Stimulated activated CD8-positive, alpha-beta memory T cell treated with anti-CD3 and anti-CD28 coated beads, Interleukin-12 subunit alpha, Interleukin-12 subunit beta, amount 100 ng/mL, for 1 hour (primary cell): ENCODE measurements at places on chromosomes 3 and 15.

DNA sequence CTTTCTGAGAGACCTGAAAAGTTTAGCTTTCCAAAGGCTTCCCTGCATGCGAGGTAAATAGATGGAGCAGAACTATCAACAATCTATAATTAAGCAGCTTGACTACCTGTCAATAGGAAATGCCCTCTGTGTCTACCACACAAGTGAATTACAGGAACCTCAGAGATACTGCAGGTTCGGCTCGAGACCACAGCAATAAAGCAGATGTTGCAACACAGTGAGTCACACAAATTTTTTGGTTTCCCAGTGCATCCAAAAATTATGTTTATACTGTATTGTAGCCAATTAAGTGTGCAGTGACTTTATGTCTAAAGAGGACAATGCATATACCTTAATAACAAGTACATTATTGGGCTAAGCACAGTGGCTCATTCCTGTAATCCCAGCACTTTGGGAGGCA lies 252.0 kb downstream of the UBE2E2 start:
- no peak for DNase-seq

GRCh38 chr15:31236184-31237042 lies 90.2 kb upstream of the KLF13 start:
- DNase-seq: no peak

GRCh38 chr15:62483814-62484213 lies 318.7 kb upstream of the C2CD4B start:
- no peak for DNase-seq

GRCh38 chr15:37109872-37110572 lies 9.7 kb upstream of the MEIS2 start:
- DNase-seq: no peak

- DNase-seq: no peak
Observed at GRCh38 chr15:74233373-74233772, 2.8 kb upstream of the CCDC33 start.

- DNase-seq: no peak
Observed at GRCh38 chr3:145865399-145866018, 295.5 kb downstream of the PLOD2 start.

DNA sequence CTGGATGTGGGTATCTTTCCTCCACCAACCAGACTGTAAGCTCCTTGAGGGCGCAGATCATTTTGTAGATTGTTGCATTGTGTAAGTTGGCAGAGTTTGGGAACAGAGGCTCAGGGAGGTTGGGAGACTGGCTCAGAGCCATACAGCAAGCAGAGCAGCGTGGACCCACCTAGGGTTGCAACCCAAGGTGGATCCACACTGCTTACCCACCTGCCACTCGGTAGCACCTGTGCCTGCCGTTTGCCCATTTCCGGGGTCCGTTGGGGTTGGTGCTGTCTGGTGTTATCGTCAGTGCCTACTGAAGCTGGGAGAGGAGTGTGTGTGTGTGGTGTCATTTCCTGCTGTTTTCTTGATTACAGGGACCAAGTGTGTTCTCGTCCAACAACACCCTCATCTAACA lies 19.0 kb downstream of the SMAD6 start:
- no peak for DNase-seq

DNA sequence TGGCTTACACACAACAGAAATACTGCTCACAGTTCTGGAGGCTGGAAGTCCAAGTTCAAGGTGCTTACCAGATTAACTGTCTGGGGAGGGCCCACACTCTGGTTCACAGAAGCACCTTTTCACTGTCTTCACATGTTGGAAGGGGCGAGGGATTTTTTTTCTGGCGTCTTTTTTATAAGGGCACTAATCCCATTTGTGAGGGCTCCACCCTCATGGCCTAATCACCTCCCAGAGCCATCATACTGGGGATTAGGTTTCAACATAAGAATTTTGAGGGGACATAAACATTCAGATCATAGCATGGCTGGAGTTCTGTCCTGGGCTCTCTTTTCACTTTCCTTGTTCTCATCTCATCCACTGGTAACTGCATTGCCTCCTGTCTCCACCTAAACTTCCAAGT lies 63.5 kb downstream of the IGF1R start:
- no peak for DNase-seq

GRCh38 chr15:99142562-99142961 lies 37.7 kb downstream of the SYNM start:
- no peak for DNase-seq

DNA sequence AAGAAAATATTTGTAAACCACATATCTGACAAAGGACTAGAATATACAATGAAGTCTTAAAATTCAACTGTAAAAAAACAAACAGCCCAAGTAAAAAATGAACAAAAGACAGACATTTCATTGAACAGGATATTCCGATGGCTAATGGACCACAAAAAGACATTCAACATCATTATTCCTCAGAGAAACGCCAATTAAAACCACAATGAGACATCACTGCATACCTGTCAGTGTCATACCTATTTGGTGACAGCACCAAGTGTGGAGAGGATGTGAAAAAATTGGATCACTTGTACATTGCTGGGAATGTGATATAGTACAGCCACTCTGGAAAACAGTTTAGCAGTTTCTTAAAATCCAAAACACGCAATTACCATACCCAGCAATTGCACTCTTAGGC lies 29.9 kb upstream of the TJP1 start:
- DNase-seq: no peak

- no peak for DNase-seq
Observed at GRCh38 chr3:112407888-112408702, 75.1 kb downstream of the CD200 start.

DNA sequence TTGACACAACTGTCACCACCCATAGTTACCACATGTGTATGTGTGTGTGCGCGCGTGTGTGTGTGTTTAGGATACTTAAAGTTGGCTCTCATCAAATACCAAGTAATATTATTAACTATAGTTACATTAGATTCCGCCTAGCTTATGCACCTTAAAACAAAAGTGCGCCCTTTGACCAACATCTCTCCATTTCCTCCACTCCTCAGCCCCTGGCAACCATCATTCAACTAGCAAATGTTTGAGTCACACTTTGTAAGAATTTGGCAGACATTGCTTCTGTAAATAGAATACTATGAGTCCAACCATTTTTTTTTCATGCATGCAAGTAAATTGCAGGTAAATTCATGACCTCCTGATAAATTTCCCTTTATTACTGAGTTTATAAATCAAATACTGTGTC lies 169.3 kb downstream of the GBE1 start:
- no peak for DNase-seq

DNA sequence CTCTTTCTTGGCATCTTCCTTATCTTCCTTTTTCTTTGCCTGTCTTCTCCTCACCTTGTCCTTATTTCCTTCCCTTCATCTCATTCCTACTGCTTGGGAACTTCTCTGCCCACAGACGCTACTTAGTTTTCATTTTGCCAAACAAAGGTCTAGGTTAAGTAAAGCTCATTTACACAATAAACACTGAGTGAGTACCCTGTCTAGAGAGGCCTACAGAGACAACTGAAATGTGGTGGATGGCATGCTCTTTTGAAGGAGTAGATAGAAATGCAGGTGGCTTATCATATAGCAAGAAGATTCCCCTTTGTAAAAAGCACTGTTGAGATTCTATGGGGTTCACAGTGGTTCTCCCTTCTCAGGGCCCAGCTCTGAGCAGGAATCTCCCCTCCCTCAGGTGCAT lies 319.0 kb downstream of the CNTN3 start:
- DNase-seq: no peak

- DNase-seq: no peak
Observed at GRCh38 chr15:90072978-90073640, 29.2 kb downstream of the IDH2 start.

DNA sequence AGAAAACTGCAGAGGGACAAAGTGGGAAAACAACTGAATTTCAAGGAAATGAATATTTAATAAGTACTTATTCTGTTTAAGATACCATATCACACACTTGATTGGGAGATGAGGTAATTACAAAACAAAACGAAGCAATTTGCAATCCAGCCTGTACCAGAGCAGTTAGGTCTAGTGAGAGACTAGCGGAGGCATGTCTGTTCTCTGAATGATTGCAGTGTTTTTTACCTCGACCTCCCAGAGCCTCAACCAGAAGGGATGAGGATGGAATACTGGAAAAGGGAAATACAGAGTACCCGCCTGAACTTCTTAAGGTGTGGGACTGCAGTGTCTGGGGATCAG lies 59.5 kb downstream of the PIK3CB start:
- no peak for DNase-seq

GRCh38 chr3:50278880-50279224 lies at the start of gene LSMEM2:
Gene LSMEM2, plus strand, starts transcription at chr3:50279087. Its CDS starts 27 bp downstream, at chr3:50279114.
- DNase-seq: no peak

DNA sequence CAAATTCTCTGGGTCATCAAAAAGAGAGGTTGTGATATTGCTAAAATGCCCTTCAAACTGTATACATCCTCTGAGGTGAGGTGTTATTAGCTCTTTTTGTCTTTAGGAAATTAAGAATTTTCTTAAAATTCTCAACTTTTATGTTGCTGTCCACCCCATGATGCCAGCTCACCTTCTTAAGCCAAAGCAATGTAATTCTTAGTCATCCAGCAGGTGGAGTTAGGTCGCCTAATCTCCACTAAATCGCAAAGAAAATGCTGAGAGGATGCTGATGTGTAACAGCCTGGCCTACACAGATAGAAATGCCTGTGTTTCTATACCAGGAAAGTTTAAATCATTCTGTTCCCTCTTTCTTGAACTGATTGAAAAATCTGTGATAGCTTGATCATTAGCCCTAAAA lies 770.2 kb upstream of the ALCAM start:
- DNase-seq: no peak

- DNase-seq: no peak
Observed at GRCh38 chr15:32669896-32670611, 28.5 kb downstream of the SCG5 start.

- no peak for DNase-seq
Observed at GRCh38 chr3:115913069-115913686, 289.9 kb downstream of the GAP43 start.

- DNase-seq: no peak
Observed at GRCh38 chr15:61421470-61421869, 192.4 kb upstream of the RORA start.

GRCh38 chr3:101017017-101017416 lies 23.8 kb upstream of the ABI3BP start:
- DNase-seq: no peak

DNA sequence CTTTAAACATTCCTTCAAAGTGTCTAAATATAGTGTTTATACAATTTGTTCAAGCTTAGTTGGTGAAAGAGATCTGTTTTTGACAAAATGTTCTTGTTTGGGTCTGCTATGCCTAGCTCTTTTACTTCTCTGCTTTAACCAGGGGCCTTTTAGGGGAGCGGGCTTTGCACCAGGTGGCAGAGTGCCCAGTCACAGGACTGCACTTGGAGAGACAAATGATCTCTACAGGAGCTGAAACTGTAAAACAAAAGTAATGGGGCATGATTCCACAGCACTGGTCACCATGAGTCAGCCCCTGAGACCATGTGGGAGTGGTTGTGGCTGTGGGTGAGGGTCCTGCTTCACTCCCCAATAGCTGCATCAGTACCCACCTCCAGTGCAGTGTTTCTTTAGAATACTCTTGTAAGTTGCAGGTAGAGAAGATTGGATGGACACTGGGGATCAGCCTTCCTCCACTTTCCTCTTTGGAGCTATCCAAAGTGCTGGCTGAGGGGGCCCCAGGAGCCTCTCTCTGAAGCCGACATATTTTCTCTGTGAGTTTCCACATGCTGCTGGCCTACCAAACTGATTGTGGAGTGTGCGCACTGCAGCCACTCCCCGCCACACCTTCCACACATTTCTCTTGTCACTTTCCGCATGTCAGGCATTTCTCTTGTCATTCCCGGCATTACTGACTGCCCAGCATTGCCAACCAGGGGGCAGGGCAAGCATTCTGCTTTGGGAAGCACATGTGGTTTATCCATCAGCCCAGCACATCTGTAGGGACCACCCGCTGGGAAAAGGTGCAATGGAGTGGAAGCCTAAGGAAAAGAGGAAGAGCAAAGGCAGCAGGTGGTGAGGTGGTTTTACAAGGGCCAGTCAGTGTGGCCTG lies 110.0 kb downstream of the EPHB1 start:
- no peak for DNase-seq

GRCh38 chr3:62833538-62833937 lies 41.7 kb downstream of the CADPS start:
- no peak for DNase-seq

DNA sequence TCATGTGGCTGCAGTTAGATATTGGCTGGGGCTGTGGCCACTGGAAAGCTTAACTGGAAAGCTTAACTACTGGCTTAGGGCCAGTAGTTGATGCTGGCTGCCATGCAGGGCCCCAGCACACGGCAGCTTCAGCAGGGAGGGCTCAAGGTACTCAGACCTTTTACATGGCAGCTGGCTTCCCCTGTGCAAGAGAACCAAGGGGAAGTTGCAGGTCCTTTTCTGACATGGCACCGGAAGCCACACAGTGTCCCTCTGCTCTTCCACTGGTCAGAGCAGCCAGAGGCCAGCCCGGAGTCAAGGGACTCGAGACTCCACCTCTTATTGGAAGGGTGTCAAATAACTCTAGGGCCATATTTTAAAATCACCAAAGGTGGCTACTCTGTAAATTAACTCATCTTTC lies 24.5 kb downstream of the CCR9 start:
- no peak for DNase-seq

DNA sequence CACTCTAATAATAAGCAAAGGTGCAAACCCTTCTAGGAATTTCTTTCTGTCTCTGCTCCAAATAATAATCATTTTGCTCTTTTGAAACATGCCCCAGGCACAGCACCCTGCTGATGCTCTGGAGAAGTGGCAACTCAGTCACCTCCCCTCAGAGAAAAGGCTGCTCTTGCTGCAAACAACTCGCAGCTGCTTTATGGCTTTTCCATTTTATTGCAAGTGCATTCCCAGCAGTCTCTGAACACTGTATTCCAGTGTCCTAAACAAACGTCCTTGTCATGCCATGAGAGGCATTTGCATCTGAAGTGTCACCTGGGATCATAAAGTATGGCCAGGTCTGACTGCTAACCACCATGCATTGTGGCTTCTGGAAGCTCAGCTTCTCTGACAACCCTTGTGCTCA lies 358.1 kb upstream of the TRIM42 start:
- no peak for DNase-seq

- no peak for DNase-seq
Observed at GRCh38 chr3:536417-536813, 339.9 kb downstream of the CHL1 start.

DNA sequence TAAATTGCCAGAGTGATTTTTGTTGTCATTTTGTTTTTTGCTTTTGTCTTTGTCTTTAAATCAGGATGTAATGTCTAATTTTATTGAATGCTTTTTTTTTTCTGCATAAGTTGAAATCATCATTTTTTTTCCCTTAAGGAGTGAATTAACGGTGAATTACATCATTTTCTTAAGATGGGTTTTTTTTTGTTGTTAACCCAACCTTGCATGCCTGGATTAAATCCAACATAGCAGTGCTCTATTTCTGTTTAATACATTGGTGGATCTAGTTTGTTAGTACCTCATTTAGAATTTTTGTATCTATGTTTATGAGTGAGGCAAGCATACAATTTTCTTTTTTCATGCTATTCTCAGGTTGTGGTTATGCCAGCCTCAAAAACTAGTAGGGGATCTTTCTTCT lies 186.4 kb upstream of the TMC3 start:
- no peak for DNase-seq

DNA sequence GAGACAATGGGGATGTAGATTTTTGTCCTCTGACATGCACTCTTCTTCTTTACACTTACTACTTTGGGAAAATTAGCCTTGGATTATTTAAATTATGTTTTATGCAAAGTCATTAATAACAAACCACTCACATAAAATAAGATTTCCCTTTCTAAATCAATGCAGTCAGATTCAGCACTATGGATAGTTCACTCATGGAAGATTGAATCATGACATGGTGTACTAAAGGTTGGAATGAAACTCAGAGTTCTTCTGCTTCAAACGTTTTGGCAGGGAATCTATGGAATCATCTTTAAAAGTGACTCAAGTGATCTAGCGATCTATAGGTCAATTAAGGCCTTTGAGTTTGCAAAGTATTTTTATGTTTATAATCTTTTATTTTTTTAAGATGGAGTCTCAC lies 154.3 kb downstream of the KCNMB2 start:
- no peak for DNase-seq
